Omental fat pad (tissue), 4 donors: ENCODE measurements at places on chromosomes 11 and 22.

- DNase-seq, result no peak
Measured at GRCh38 chr11:103737747-103738146, 298.7 kb upstream of the DDI1 start.

- DNase-seq, result no peak
Measured at GRCh38 chr11:15150507-15150906, 35.8 kb downstream of the INSC start.

DNA sequence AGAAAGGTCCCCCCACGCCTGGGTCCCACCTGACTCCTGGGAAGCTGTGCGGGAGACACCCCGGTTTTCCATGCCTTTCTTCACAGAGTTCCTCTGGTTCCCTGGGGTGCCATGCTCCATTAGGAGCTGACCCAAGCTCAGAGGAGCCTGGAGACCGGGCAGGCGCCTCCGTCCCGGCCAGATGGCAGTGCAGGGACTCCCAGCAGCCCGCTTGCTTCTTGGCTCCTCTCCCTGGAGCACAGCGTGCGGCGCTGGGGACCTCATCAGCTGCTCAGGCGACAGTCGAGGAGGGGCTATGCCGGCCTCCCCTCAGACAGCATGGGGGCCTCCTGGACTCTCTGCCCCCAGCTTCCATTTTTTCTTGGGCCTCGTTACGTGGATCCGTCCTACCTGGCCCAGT, 13.1 kb upstream of the TTLL12 start:
- no peak for DNase-seq

GRCh38 chr22:42025421-42025820, 26.8 kb downstream of the WBP2NL start:
- DNase-seq, result no peak

- DNase-seq, result no peak
Measured at GRCh38 chr22:20402960-20403778, 9.2 kb downstream of the ZNF74 start.
